ENCODE measurements at places on chromosomes 7 and 10.

DNA sequence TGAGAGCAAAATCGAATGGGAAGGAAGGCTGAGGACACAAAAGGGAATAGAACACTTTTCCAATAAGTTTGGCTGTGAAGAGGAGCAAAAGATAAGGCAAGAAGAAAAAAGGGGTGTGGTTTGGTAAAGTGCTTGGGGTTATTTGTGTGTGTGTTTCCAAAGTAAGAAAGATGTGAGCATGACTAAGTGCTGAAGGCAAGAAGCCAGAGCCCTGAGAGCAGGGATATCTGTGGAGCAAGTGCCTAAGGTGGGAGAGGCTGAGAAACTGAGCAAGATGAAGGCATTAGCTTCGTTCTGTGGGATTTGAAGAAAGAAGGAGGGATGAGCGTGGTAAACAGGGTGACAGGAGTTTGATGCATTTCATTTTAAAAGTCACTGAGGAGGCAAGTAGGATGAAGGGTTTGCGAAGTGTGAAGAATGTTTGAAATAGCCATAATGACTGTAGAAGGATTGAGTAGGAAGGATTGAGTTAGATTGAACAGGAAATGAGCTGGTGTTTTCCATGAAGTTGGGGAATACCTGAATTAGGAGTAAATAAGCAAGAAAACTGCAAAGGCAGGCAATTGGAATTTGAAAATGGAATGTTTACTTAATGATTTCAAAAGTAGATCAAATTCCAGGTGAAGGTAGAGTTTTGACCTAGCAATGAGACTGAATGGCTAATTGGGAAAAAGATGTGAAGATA is 19.9 kb upstream of the SP4 start:
- DNase-seq: no peak

- no peak for DNase-seq
These were observed 53.5 kb upstream of the ARHGAP21 start for GRCh38 chr10:24777196-24777595.

DNA sequence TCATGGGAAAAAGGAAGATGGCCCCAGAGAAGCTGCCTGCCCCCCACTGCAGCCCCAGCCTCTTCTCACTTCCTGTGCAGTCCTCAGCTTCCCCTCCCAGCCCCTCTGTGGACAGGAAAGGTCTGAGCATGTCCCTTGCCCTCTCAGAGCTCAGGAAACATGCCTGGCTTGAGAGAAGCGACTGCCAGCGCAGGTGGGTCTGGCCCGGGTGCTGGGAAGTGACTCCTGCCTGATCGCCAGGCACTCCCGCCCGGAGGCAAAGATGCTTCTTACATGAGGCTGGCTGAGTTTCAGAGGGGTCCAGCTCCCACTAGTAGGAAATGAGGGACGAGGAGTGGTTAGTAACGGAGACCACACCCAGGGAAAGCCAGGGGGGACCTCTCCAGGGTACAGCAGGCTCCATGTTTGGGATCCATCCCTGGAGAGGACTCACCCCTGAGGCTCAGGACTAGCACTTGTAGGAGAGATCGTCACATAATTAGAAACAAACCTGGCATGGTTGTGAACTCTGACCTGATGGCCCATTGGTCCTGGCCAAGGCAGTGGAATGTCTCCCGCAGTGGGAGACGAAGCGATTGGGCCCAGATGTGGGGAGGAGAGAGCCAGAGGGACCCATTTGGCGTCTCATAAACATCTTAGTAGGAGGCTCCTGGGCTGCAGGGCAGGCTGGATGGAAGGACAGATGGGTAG is 12.3 kb downstream of the ELN start:
- no peak for DNase-seq

DNA sequence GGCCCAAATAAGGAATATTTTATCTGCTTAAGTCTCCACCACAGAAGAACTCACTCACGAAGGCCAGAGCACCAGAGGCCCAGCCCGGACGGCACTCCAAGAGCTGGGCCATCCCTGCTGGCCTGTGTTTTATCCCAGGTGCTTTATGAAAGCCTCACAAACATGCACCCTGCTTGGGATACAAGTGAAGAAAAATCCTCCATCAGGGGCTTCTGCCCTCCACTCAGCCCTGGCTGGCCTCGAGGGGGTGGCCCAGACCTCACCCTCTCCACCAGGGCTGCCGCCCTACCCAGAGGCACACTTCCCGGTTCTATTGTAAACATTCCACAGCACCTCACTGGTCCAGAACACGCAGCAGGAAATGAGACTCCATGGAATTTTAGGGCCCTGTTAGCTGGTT is 19.8 kb upstream of the DNAAF5 start:
- DNase-seq: no peak

- no peak for DNase-seq
These were observed 6.1 kb upstream of the KIF20B start for GRCh38 chr10:89695307-89695706.

GRCh38 chr7:107164092-107164491 is 4.7 kb upstream of the HBP1 start:
- DNase-seq: no peak

DNA sequence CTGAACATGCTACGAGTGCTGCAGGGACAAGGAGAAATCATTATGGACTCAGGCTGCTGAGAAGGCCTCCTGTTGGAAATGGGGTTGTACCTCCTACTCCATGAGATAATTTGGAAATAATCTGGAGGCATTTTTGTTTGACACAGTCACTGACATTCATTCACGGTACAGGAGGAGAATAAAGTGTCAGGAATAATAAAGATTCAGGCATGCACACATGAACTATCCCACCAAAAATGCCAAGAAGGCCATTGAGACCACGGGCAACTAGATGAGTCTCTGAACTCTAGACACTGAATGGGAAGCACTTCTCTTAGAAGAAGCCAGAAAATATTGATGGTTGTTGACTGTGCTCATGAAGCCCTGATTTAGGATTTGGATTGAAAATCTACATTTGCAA is 220.9 kb upstream of the HABP2 start:
- DNase-seq: no peak

GRCh38 chr10:16853201-16853600 is 36.0 kb upstream of the RSU1 start:
- no peak for DNase-seq

DNA sequence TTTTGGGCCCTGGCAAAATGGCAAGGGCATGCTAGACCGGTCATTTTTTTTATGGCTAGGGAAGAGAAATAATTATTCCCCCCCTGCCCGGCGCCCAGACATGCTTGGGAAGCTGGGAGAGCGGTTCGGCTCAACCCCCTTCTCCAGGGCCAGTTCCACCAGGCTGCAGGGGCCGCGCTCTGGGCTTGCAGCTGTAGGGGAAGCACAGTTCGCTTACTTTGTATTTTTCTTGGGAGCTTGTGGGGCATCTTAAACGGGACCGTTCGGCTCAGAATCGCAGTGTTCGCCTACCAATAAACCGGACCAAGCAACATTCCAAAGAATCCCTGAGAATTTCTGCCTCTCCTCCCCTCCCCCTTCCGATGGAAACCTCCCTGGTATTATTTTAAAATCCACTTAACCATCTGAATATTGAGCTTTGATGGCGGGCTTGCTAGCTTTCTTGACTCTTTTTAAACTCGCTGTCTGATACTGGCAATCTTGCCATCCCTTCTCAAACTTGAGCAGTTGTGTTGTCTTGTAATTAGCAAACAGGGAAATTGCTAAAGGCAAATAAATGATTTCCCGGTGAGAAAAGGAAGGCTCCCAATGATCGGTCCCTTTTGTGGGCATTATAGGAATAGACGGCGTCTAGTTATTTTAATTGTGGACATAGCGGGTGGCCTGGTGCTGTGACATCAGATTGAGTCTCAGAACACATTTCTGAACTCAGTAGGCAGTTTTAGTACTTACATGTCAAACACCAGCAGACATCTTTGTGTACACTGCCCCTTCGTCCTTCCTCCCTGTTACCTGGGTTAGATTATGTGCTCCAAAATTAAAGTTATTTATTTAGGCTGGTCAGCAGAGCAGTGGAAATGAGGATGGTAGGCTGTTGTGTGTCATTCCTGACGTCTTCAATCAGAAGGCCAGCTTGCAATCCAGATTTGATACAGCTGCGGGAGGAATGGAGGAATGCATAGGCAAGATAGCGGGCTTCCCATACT is 3.4 kb downstream of the TCF7L2 start:
- DNase-seq: no peak

DNA sequence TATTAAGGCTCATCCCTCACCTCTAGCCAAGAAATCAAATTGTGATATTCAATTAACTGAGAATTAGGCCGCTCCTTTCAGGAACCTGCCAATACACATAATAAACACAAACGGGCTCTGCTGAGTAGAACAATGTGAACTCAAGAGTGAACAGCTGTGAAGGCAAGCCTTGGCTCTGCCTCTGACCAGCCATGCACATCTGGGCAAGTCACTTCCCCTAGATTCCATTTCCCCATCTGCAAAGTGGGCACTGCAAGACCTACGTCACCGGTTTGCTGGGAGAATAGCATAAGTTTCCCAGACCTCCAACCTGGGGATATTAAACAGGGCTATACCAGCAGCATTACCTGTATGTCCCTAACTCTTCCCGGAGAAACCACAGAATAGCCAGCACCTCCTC is 355.2 kb downstream of the TNS3 start:
- DNase-seq: no peak

DNA sequence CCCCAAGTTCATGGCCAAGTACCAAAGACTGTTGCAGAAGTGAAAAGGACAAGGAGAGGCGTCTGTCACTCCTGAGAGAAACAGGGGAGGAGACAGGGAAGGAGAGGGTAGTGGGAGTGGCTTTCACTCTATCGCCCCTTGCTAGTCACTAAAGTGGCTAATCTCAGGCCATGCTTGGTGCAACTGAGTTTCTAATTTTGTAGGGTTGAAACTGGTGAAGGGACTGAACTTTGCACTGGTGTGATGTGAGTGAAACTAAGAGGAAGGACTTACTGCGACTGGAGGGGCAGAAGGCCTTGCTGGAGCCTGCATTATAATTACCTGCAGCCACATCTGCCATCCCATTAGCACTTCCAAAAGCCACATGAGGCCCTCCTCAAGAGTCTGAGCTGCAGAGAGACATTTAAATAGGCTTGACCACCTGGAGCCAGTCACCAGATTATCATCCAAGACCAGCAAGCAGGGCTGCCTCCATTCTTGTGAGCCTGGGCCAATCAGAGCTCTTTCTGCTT is 107.2 kb upstream of the EEPD1 start:
- no peak for DNase-seq

DNA sequence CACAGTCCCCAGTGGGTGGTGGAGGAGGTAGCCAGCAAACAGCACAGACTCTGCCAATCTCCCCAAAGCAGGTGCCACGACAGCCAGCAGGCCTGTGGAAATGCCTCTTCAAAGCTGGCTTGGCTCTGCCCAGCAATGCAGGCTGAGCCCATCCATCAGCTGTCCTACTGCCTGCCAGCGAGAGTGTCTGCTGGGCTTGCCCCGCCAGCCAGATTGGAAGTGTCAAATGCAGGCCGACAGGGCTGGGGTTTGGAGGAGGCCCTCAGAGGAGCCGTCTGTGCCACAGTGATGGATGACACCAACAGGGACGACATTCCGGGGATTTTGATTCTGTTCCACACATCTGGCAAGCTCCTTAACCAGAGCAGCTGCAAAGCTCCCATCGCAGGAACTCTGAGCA is 16.7 kb downstream of the HABP2 start:
- DNase-seq: no peak

DNA sequence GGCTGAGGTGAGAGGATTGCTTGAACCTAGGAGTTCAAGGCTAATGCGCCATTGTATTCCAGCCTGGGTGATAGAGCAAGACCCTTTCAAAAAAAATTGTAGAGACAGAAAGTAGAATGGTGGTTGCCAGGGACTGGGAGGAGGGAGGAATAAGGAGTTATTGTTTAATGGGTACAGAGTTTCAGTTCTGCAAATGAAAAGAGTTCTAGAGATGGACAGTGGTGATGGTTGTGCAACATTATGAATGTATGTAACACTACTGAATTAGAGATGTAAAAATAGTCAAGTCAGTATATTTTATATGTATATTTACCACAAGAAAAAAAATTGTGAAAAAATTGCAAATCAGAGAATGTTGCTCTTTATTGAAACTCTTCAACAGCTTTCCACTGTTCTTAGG is 266.5 kb upstream of the NPY start:
- DNase-seq: no peak

GRCh38 chr10:96074776-96075175 is 31.4 kb downstream of the CCNJ start:
- no peak for DNase-seq

GRCh38 chr7:105020926-105021325 is 6.9 kb downstream of the KMT2E start:
- no peak for DNase-seq

GRCh38 chr7:47255441-47255840 is 326.5 kb downstream of the TNS3 start:
- DNase-seq: no peak

GRCh38 chr7:67553378-67553777 is 556.7 kb downstream of the TYW1 start:
- no peak for DNase-seq

- no peak for DNase-seq
These were observed 37.4 kb upstream of the BET1 start for GRCh38 chr7:94041529-94041928.

DNA sequence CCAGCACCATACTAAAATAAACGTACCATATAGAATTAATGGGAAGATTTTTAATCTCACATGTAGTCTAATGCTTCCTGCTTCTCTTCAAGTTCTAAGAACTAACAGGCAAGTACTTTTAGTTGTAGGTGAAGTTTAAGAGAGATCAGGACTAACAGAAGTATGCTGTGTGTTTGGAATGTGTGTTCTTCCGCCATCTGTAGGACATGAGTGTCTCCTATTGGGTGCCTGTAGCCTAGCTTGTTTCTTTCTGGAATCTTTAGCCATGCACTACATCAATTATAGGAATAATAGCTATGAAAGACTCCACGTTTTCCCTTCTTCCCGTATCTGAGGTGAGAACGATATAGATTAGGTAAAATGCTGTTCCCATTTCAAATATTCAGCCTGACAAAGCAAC is 140.2 kb upstream of the AHR start:
- DNase-seq: no peak

DNA sequence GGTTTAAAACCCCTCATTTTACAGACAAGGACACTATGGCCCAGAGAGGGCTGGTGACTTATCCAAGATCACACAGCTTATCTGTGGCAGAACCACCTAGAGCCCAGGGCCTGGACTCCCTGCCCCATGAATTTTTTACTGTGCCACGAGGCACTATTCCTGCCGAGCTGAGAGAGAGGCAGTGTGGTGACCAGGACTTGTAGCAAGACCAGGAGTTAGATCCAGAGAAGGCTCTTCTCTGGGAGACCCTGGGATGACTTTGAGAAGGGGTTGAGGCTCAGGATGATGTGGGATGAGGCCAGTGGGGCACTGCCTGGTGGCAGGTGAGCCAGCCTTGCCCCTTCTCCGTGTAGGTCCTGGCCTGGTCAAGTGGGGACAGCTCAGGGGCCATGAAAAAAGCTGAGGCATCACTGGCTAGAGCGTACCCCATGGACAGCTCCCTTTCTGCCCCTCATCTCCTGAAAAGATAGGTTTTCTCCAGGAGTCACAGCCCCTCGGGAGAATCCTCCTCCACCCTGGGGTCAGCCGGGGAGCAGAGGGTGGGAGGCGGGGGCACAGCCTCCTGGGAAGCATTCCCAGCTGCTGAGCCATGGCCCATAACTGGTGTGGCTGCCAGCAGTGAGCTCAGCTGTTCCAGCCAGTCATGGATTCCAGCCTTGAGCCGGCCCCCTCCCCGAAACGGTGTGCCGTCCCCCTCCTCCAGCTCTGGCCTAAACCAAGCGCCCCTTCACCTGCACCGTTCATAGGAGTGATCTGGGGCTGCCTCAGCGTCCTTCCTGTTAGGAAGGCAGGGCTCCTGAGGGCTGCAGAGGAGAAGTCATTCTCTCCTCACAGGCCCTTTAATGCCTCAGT is 5.8 kb downstream of the FLNC start:
- no peak for DNase-seq

All from stimulated activated CD8-positive, alpha-beta memory T cell treated with anti-CD3 and anti-CD28 coated beads, Interleukin-2, amount 100 ng/mL, for 48 hours (primary cell).